ENCODE measurements at places on chromosomes 12 and 14. TPM values are rescaled to one million over a fixed set of nuclear protein-coding genes. Genes with fewer than 3 reads are reported as not detected.

KRT3 gene
- not detected for total RNA-seq

PLD4 gene
- not detected for total RNA-seq

RD3L gene
- total RNA-seq: not detected

MGST1 gene
- total RNA-seq: 736 TPM

SLC38A4 gene
- total RNA-seq: 0.08 TPM

KRT6B gene
- not detected for total RNA-seq

CEBPE gene
- total RNA-seq: not detected

RXYLT1 gene
- 22.7 TPM for total RNA-seq
